Stimulated activated CD8-positive, alpha-beta memory T cell treated with anti-CD3 and anti-CD28 coated beads, Interleukin-4, amount 100 ng/mL, for 1 hour (primary cell): ENCODE measurements at places on chromosomes 3 and 15.

DNA sequence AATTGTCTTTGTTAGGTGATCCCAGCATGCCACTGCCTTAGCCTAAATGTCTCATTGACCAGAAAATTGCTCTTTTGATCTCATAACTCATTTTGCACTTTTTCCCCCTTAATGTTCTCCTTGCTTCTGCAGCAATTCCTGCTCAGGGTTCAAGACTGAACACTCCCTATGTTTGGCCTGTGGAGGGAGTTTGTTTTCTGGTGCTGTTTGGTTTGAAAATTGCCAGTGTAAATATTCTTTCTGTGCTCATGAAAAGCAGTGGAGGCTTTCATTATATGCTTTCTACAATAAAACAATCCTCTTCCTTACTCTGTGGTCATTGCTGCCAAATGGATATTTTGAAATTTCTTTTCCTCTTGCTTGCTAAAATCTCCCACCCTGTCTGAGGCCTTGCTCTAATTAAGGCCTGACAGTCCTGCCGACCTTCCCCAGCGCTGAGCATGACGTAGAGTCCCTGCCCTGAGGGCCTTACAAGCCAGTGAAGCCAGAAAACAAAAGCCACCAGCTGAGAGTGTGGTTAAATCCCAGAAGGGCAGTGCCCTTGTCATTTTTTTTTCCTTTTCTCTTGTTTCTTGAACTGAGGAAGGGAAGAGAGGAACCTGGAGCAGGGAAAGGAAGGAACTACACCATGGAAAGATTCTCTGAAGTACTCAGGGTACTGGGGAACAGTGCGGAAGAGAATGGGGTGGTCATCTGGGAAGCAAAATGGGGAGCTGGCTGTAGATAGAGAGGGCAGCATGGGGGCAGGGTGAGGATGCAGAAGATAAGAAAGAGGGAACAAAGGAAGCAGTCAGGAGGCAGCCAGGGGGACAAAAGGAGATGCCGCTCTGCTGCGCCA lies 24.8 kb downstream of the ZBTB38 start:
- no peak for DNase-seq

DNA sequence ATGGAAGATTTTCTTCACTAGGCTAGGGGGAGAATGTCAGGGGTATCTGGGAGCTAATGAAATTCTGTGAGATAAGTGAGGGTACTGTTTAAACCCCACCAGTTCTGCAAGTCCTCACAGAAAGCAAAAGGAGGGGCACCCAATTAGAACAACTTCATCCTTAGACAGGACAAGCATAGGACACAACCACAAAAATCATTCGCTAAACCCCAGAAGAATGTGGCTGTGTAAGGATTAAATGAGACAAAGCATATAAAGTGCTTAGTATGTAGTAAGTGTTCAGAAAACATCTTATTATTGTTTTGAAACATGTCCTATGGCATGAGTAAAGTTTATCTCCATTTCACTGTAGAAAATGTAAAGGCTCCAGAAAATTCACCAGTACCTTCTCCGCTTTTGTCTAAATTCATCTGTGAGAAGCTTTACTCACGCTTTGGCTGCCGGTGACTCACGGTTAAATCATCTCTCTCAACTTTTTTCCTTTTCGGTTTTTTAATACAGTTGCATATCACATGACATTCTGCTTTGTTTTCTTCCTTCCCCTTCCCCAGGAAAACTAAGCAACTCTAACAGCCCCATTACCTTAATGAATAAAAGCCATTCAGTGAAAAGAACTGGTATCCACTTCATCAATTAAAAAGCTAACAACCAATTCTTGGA lies 1.7 kb downstream of the CLRN1 start:
- DNase-seq, result no peak

DNA sequence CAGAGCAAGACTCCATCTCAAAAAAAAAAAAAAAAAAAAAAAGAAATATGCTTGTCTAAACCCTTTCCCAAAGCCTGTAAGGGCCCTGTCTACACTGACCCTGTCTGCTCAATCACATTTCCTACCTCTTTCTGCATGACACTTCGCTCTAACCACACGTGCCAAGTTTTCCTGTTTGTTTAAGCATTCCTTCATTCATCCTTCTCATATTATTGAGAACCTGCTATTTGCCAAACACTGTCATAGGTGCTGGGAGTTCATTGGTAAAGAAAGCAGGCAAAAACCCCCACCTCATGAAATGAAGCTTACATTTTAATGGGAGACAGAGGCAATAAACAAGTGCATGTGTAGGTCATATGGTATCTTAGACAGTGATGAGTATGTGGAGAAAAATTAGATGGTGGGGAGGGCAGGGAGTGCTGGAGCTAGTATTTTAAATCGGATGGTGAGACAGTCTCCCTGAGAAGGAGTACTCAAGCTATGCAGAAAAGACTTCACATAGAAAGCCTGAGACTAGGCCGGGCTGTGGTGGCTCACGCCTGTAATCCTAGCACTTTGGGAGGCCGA lies 48.0 kb downstream of the B3GNT5 start:
- no peak for DNase-seq

- no peak for DNase-seq
Measured at GRCh38 chr3:16069149-16069922, 105.1 kb upstream of the GALNT15 start.

DNA sequence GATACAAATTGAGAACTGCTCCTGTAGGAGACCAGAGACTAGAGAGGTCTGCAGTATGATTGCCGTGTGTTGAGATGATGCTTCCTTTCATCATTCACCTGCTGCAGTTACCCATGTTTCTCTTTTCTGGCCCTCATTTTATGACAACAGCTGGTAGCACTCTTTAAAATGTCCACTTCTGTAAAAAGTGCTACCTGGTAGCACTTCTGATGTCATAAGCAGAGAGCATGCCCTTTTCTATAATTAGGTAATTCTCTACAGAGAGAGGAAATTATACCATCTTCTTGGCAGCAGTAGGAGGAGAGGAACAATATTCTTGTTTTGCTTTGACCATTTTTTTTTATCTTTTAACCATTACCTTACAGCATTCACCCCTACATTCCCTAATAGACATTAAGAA lies 123.8 kb downstream of the PPM1L start:
- DNase-seq, result no peak

DNA sequence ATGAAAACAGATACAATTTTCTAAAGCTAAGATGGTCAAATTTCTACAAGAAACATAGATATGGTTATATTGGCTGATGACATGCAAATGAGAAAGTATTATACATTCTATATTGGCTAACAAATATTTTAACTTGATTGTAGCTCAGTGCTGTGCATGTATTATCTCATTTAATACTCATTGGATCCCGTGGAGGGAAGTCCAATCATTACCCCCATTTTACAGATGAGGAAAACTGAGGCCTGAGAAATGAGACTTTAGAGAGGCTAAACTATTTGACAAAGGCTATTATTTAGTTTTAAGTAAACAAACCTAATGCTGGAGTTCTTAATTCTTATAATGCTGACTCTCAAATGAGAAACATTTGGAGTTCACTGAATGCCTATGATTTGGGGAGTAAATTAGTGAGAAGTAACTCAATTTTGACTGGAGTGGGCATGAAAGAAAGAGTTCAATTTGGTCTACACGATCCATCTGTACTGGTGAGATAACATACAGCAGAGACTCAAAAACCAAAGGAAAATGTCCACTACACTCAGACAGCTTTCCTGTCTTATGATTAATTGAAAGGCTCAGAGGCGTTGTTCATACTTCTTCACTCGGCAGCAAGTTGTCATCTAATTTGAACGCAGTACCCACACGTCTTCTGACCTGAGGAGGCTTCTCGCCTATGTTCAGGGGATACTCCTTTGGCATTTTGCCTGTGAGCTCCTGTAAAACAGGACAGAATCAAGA lies 72.2 kb upstream of the LMOD3 start:
- DNase-seq, result no peak

DNA sequence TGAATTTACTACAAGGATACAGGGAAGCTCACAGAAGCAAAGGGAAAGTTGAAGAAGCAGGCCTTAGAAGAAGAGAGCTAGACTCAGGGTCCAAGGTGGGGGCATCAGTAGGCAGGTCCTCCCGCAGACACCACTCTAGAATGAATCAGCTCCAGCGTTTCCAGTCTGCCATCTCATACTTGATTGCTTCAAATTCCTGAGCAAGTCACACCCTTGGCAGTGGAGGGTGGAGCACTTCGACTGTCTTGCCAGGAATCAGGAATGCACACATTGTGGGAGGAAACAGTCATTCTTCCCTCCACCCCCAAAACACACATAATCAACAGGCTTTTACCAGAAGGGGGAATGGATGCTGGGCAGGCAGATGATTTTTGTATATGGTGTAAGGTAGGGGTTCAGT lies 78.5 kb downstream of the CHCHD6 start:
- DNase-seq, result no peak

DNA sequence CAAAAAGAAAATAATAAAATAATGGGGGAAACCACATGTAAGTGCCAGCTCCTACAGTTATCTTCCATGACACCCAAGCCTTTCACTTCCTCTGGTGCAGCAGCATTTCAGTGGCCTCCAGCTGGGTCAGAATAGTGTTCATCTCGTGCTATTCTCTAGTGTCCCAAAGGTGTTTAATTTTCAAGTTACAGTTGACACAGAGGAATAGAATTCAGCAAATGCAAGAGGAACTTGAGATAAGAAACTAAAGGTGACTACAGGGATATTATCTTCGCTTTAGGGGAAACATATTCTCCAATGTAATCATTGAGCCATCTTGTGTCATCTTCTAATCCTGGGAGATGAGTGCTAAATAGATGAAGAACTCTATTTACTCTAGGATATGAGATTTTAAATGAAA lies 212.8 kb downstream of the EPHA3 start:
- no peak for DNase-seq

- no peak for DNase-seq
Measured at GRCh38 chr3:194723846-194724618, 38.3 kb downstream of the FAM43A start.

- no peak for DNase-seq
Measured at GRCh38 chr3:132709761-132710160, 12.4 kb downstream of the NPHP3 start.

- DNase-seq, result no peak
Measured at GRCh38 chr3:23324745-23325144, 121.6 kb downstream of the UBE2E2 start.

- DNase-seq, result no peak
Measured at GRCh38 chr3:141386126-141386488, 17.8 kb downstream of the ZBTB38 start.

- DNase-seq, result no peak
Measured at GRCh38 chr15:50219820-50220219, 37.8 kb downstream of the SLC27A2 start.

DNA sequence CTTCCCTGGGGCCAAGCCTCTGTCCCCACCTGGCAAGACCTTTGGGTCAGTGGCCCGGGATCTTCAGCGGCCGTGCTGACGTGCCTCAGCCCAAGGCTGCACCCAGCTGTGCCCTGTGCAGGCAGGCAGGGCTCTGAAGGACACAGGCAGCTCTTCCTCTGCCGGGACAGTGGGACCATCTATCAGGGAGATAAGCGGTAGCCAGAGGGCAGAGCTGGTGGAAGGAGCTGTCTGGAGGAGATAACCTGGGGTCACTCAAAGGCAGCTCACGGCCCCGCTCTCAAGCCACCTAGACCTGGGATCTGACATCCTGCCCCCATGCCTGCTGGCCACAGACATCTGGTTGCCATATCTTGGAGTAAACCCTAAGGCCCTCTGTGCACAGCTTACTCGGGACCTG lies 27.3 kb downstream of the DUSP7 start:
- no peak for DNase-seq

DNA sequence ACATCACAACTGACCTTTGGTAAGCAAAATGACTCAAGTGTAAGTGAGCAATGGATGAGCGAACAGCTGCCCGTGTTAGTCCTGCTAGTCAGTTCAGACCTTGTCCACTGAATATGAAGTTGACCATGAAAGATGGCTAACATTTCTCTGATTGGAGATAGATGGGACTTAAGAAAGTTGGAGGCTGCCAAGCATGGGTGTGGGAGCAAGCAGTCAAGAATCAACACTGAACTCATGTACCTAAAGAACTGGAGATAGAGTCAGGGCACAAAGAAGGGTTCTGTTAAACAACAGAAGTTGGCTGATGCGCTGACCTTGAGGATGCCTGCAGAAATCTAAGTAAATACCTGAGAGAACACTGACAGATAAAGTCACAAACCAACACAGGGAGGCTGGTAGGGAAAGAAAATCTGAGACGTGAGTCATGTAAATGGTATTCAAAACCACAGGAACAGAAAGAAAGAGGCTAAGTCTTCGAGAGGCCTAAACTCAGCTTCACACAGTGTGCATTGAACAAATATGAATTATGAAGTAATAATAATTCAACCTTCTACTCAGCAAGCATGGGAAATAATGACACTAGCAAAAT lies 30.7 kb upstream of the ANPEP start:
- DNase-seq, result no peak

DNA sequence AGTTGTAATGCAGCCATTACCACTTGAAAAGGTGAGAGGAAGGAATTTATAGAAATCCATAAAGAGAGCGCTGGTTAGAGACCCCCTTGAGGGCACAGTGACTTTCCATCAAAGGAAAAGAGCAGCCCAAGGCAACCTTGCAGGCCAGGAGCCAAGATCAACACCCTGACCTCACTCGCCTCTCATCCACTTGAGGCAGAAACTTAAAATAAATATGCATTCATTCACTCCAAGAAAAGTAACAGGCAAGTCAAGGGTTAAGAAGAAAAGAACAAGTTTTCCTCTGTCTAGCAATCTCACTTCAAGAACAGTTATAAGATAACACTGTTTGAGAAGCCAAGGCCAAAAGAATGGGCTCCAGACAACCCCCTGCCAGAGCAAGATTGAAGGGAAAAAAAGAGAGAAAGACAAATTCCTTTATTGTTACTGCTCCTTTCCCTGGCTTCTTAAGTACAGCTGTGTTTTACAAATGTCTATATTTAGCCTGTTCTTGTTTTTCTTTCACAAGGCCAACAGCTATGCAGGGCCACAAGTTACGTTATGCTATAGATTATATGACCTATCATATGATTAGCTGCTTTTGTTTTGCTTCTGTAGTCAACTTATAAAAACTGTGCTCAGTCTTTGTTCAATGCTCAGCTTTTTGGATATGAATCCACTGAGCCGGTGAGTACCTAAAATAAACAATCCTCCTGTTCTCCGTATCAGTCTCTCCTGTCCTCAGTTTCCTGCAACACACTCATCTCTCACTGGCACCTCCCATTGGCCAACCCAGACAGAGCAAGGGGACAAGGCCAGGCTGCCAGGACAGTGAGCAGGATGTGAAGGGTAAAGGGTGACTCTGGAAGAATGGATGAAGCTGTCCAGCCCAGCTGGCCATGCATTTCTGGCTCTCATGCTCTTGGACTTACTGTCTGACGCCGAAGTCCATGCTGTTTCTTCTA lies 15.8 kb upstream of the SSUH2 start:
- DNase-seq, result no peak

- DNase-seq, result no peak
Measured at GRCh38 chr15:27587810-27588209, 511.3 kb downstream of the OCA2 start.

DNA sequence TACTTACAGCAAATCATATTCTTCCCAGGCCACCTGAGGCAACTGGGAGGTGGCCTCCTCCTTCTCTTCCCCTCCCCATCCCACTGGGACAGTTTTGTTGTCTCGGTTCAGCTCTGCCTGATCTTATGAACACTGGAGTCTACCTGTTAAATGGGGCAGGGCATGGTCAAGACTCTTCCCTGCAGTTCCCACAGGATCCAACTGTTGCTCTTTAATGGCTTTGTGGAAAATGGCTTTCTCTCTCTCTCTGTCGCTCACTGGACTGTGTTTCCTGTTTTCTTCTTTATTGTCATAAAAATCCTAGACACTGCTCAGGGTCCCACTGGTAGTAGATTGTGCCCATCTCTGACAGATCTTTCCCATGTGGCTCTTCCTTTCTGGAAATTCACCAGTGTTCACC lies 40.2 kb downstream of the SLC27A2 start:
- no peak for DNase-seq

GRCh38 chr3:78879295-78879860 lies 888.4 kb downstream of the ROBO1 start:
- DNase-seq, result no peak

GRCh38 chr3:19632099-19633074 lies 301.6 kb downstream of the EFHB start:
- DNase-seq, result no peak
